ENCODE measurements at places on chromosomes 13 and 19.

DNA sequence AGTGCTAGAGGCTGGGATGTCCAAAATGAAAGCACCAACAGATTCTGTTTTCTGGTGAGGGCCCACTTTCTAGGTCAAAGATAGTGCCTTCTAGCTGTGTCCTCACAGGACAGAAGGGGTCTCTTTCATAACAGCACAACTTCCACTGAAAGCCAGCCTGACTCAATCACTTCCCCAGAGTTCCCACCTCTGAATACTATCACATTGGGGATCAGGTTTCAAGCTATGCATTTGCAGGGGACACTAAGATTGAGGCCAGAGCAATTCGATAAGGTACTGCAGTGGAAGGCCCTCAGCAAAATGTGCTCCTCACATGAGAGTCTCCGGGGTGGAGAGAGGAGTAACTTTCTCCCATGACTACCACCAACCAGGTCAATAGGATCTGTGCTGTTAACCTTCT lies 1501.5 kb downstream of the EFNB2 start:
- no peak for DNase-seq

- no peak for DNase-seq
These were observed 801.1 kb downstream of the SLITRK5 start for GRCh38 chr13:88472316-88472715.

GRCh38 chr19:44758596-44758995 lies 10.1 kb downstream of the BCL3 start:
- no peak for DNase-seq

- DNase-seq, result no peak
These were observed 10.9 kb upstream of the RCBTB1 start for GRCh38 chr13:49596221-49596620.

DNA sequence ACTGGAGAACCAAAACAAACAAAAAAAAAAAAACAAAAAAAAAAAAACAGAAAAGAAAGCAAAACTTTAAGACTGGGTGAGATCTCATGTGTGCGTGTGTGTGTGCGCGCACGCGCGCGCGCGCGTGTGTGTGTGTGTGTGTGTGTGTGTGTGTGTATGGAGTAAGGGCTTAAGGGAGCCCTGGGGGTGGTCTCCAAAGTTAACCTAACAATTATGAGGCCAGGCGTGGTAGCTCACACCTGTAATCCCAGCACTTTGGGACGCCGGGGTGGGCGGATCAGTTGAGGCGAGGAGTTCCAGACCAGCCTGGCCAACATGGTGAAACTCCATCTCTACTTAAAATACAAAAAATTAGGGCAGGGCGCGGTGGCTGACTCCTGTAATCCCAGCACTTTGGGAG lies 46.7 kb downstream of the CYP4F22 start:
- no peak for DNase-seq

- no peak for DNase-seq
These were observed 72.7 kb downstream of the IRS2 start for GRCh38 chr13:109713681-109714080.

DNA sequence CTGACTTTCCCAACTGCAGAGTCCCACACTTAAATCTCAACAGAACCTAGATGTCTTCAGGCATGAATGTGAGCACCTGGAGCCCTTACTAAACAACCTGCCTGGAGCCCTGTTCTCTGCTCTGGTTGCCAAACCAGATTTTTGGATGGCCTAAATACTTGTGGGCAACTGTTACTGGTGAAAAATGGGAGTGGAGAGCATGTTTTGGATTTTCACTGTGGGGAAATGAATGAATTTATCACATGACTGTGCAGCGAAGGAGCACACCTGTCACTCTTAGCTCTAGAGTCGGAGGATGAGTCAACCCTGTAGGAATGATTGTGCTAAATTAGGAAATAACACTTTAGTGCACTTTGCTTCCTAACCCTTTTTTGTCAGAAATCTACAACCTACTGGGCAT lies 30.3 kb downstream of the SHISA2 start:
- DNase-seq, result no peak

DNA sequence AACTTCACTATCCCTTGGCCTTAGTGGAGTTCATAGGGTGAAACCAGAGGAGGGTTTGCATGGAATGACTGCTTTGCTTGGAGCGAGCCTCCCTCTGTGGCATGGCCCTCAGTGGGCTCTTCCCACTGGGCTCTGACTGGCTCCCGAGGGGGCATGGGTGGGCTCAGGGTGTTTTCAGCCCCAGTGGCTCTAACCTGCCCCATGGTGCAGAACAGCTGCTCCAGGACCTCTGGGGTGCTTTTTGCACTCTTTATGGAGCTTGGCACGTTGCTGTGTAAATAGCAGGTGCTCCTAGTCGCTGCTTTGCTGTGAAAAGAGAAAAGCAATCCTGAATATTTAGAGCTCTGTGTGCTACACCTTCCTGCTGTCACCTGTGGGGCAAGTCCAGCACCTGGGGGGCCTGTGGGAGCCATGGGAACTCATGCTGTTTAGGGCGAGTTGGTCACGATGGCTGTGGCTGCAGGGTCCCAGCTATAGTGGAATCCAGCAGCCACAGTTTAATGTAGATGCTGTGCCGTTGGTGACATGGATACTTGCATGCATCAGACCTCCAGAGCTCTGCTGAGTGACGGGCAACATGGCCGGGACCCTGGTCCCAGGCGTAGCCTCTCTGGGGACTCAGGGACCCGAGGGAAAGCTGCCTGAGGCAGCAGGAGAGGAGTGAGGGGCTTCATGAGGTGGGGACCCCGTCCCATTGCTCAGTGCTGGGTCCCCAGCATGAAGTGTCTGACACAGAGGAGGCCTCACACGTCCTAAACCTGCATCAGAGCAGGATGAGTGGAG lies 14.3 kb upstream of the MCF2L start:
- DNase-seq, result no peak

DNA sequence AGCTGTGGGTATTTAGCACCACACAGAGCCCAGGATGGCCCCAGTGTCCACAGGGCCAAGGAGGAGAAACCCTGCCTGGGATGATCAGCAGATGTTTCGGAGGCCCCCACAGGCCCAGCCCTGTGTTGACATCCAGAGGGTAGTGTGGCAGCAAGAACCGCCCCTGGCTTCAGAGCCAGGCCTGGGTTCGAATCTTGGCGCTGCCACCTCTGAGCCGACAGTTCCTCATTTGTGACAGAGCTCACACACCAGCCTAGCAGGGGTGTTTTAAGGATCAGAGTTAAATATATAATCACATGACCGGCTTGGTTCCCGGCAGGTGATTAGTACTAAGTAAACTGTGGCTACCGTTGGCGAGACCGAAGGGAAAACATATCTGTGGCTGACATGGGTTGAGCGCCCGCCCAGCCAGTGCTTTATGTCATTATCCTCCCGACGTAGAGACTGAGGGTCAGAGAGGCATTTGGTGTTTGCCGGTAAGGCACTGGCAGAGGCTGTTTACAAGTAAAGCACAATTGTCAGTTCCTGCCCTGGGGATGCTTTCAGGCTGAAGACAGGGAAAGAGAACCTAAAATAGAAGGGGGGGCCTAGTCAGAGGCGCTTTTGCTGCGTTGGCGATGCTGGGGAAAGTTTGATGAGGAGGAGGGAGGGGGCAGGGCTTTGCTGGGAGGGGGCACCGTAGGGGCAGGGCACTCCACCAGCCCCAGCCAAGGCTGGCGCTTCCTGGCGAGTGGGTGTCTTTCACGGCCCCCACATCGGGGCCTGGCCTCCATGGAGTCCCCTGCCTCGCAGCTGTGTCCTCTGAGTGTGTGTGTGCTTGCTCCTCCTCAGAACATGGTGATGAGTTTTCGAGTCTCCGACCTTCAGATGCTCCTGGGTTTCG lies 4.8 kb downstream of the PIAS4 start:
- no peak for DNase-seq

- no peak for DNase-seq
These were observed 60.5 kb upstream of the KCTD15 start for GRCh38 chr19:33736158-33736557.

GRCh38 chr13:112061367-112062061 lies 5.4 kb upstream of the SOX1 start:
- DNase-seq, result no peak

GRCh38 chr13:49958321-49958720 lies 22.2 kb upstream of the SPRYD7 start:
- DNase-seq, result no peak

- no peak for DNase-seq
These were observed 1248.8 kb downstream of the UQCRFS1 start for GRCh38 chr19:27964185-27964584.

GRCh38 chr19:19510432-19510831 lies 4.9 kb downstream of the TSSK6 start:
- no peak for DNase-seq

DNA sequence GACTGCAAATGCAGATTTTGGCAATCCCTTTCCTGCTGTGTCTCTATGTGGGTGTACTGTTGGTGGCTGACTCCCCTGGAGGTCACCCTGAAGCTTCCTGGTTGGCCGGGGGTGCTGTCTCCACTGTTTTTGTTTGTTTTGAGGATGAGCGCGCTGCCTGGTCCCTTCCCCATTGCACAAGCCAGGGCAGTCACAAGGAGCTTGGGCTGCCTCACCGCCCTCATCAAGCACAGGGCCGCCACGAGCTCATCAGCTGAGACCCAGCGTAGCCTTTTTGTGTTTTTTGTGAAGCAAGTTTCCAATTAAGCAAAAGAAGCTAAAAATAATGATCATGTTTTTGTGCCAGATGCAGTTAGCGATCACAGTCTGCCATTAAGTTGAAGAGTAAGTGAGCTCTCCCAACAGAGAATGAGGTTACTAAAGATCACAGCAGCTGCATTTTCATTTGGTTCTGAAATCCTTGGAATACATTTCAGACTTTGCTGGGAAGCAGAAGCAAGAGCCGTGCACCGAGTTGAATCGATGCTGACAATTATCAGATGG lies 57.8 kb downstream of the GGACT start:
- DNase-seq, result no peak
